CD4-positive, alpha-beta memory T cell (primary cell): ENCODE measurements at places on chromosomes 1 and 21. TPM values are rescaled to one million over a fixed set of nuclear protein-coding genes. Genes with fewer than 3 reads are reported as not detected.
A peak's percentile ranks its signal among the peaks of the same experiment; 100 is the strongest.

DNA sequence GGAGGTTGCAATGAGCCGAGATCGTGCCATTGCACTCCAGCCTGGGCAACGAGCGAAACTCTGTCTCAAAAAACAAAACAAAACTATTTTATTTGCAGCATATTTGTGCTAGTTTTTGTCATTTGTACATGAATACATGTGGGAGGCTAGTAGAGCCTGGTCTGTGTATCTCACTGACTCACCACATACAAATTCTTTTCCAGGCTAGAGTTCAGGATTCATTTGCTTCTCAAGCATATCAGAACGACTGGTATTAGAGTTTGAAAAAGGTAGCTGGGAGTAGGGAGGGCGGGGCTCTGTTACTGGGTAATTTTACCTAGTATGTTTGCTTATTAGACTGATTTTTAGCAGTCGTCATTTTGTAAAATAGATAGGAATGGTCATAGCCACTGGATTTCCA, 4.5 kb upstream of the TOR3A start:
- no peaks in the 10 kb centered on the region for H3K36me3 ChIP-seq
- H3K27me3 ChIP-seq: no peaks in the 10 kb centered on the region
- H3K4me1 ChIP-seq: peaks cover 9% of the 10 kb centered on the region
- no peak overlapping the region for H3K27ac ChIP-seq

GRCh38 chr1:26994020-26994786, 711 bp downstream of the TRNP1 start:
- peaks cover 13% of the 10 kb centered on the region for H3K4me1 ChIP-seq
- H3K27ac ChIP-seq: no peak overlapping the region
- no peak overlapping the region for H3K4me3 ChIP-seq
- no peaks in the 10 kb centered on the region for H3K36me3 ChIP-seq
- peaks cover 14% of the 10 kb centered on the region for H3K27me3 ChIP-seq

- no peak for DNase-seq
- no peaks in the 10 kb centered on the region for H3K27me3 ChIP-seq
- H3K36me3 ChIP-seq: no peaks in the 10 kb centered on the region
- peaks cover 33% of the 10 kb centered on the region for H3K4me1 ChIP-seq
Measured at GRCh38 chr1:158998037-158998780, 11.5 kb upstream of the IFI16 start.

DNA sequence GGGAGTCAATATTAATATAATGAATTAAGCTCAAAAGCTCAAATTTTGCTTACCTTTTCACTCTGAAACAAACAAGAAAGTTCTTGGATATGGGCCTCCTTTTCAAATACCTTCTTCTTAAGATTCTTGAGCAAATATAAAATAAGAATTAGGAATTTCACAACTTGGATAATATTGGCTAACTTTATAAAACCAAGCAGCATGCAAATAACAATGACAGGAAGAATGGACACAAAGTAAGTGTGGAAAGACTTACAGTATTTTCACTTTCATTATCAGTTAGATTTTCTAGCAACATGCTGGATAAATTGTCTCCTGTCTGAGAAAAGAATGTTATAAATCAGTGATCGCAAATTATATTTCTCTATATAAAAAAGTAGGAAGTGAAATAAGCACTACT, 13.2 kb downstream of the ODF2L start:
- H3K4me1 ChIP-seq: peaks cover 27% of the 10 kb centered on the region
- H3K27me3 ChIP-seq: no peaks in the 10 kb centered on the region
- H3K27ac ChIP-seq: peak overlapping the region; percentile 18
- H3K4me3 ChIP-seq: no peak overlapping the region
- no peak for DNase-seq

The ZSWIM5 gene
- 3.4 TPM for total RNA-seq

DNA sequence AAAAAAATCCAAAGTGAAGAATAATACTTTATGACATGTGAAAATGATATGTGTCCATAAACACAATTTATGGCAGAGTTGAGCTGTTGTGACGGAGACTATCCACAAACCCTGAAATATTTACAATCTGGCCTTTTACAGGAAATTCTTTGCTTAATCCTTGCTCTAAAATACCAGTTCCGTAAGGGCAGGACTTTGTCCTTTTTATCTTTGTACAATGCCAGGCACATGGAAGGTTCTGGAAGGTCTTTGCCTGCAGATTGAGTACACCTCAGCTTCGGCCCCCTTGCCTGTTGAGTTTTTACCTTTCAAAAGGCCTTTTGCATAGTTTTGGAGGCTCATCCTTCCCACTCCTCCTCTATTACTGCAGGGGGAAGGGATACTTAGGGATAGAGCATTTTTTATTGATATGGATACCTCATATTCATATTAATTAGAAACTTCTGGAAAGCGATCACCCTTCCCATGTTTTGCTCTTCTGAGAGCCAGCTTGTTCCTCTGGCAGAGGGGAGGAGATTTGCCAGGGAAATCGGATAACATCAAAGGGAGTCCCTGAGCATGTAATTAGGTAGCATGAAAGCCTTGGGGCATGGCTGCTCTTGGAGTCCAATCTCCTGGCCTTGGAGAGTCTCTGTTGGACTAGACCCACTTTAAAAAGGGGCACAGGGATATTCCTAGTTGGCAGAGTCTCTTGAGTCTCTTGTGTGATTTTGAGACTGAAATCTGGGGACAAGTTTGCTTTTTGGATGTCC, 217.1 kb downstream of the KCNJ6 start:
- H3K27me3 ChIP-seq: no peaks in the 10 kb centered on the region
- no peak for DNase-seq
- no peak overlapping the region for H3K27ac ChIP-seq
- no peak overlapping the region for H3K4me3 ChIP-seq

DNA sequence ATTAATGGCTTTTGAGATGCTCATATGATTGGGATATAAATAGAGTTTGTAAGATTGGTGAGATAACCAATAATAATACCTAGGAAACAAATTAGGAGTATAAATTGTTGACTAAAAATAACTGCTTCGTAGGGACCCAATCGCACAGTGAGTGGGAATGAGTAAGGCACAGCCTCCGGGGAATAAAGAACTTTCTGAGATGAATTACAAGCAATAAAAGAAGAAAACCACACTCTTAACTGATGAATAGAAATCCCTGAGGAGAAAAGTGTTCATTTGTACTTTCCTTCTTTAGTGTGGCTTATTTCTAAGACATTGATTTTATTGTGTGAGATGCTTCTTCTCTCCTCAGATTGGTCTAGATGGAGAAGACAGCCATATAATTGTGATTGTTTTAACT, 443.4 kb upstream of the PRMT6 start:
- no peaks in the 10 kb centered on the region for H3K27me3 ChIP-seq
- no peak for DNase-seq
- no peaks in the 10 kb centered on the region for H3K36me3 ChIP-seq
- no peak overlapping the region for H3K27ac ChIP-seq
- no peaks in the 10 kb centered on the region for H3K4me1 ChIP-seq

DNA sequence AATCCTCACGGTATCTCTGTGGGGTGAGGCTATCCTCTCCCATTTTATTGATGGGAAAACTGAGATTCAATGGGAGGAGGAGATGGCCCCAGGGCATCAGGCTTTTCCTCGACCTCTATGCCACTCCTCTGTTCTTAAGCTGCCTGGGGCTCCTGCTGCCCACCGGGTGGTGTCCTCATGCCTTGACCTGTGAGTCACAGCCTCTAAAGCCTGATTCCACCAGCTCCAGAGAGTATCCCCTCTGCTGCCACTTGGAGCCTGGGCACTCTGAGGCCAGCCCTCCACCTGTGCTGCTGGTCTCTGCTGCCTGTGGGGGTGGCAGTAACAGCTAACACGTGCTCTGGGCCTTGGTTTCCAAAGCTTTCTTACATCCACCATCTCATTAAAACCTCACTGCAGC, 241.2 kb downstream of the TRABD2B start:
- H3K4me3 ChIP-seq: no peak overlapping the region
- H3K36me3 ChIP-seq: no peaks in the 10 kb centered on the region
- no peak overlapping the region for H3K27ac ChIP-seq
- H3K4me1 ChIP-seq: no peaks in the 10 kb centered on the region
- H3K27me3 ChIP-seq: no peaks in the 10 kb centered on the region
- DNase-seq: no peak

The SLC30A10 gene
- total RNA-seq: not detected

- H3K27me3 ChIP-seq: no peaks in the 10 kb centered on the region
- no peak overlapping the region for H3K4me3 ChIP-seq
- H3K36me3 ChIP-seq: no peaks in the 10 kb centered on the region
- H3K27ac ChIP-seq: no peak overlapping the region
- H3K4me1 ChIP-seq: no peaks in the 10 kb centered on the region
Measured at GRCh38 chr1:59243550-59243949, 53.3 kb upstream of the FGGY start.

GRCh38 chr1:17204546-17205440, at the start of gene PADI1:
TSS of gene PADI1 (plus strand) at chr1:17205128. CDS start at chr1:17205218, 90 bp downstream.
- H3K4me1 ChIP-seq: peaks cover 24% of the 10 kb centered on the region
- H3K27me3 ChIP-seq: no peaks in the 10 kb centered on the region
- no peaks in the 10 kb centered on the region for H3K36me3 ChIP-seq
- no peak within 1 kb of the TSS for H3K4me3 ChIP-seq
- H3K27ac ChIP-seq: no peak within 1 kb of the TSS

The PLA2G4A gene
- 0.25 TPM for total RNA-seq

DNA sequence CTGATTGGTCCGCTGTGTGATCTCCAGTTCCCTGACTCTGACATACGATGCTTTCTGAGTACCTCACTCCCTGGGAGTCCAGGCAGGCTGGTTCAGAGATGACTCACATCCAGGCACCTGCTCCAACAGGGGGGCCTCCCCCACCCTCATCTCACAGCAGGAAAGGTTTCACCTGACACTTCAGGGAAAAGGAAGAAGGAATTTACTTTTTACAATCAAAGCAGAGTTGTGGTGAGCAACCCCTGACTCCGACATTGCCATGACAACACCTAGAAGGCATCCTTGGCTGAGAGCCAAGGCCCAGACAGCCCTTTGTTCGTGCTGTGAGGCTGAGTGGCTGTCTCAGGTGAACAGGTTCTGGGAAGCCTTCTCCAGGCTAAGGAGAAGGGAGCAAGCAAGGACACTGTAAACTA, 164.6 kb upstream of the GJB5 start:
- DNase-seq: no peak
- no peaks in the 10 kb centered on the region for H3K27me3 ChIP-seq
- no peak overlapping the region for H3K27ac ChIP-seq
- H3K4me1 ChIP-seq: no peaks in the 10 kb centered on the region
- H3K36me3 ChIP-seq: no peaks in the 10 kb centered on the region

DNA sequence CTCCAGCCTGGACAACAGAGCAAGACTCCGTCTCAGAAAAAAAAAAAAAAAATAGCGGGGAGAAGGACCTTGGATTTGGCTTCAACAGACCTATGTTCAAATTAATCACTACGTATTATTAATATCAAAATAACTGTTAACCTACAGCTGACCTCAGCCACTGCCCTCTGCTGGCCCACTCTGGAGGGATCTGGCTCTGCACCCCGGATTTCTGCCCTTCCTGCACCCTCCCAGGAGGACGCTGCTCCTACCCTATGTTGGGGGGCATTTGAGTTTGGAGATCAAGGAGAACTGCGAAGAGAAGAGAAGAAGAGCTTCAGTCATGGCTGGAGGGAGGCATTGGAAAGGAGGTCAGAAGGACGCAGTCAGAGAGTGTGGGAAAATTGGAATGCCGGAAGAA, 96.7 kb downstream of the PSMG1 start:
- H3K36me3 ChIP-seq: no peaks in the 10 kb centered on the region
- DNase-seq: no peak
- H3K4me3 ChIP-seq: no peak overlapping the region
- H3K27me3 ChIP-seq: no peaks in the 10 kb centered on the region
- H3K4me1 ChIP-seq: no peaks in the 10 kb centered on the region
- H3K27ac ChIP-seq: no peak overlapping the region
